Hippocampal formation (tissue), 2 donors: ENCODE measurements at places on chromosomes 6 and 20.

DNA sequence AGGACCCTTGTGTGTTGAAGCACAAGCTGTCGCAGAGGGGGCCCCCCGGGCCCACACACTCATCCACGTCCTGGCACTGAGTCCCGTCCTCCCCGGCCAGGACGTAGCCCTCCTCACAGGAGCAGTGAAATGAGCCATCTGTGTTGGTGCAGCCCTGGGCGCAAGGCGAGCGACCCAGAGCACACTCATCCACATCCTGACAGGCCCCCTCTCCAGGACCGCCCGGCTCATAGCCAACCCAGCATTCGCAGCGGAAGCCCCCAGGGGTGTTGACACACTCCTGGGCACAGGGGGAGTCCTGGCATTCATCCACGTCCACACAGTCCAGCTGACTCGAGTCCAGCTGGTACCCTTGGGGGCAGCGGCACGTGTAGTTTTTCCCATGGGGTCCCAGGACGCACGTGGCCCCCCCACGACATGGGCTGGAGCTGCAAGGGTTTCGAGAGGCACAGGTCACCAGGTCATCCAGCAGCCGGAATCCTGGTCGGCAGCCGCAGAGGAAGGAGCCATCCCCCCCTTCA is 1.2 kb downstream of the CD93 start:
- no peak for DNase-seq

DNA sequence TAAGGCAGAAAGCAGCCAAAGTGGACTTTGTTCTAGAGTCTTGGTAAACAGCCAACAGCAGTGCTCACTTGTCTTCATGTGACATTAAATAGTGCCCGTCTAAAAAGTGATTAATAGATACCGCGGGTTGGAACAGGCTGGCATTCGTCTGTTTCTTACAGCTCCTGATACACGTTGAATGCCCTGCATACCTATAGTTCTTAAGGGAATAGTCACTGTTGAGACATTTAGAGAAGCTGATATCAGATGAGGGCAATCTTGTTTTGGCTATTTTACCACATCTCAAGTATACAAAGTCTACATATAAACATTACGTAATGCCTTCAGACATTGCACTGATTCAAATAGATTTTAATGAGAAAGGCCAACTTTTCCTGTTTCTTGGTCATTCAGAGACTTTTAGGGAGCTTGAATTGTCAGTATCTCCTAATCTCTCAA is 374.9 kb upstream of the FLRT3 start:
- DNase-seq: no peak

GRCh38 chr6:163485388-163485851 is 70.9 kb downstream of the QKI start:
- DNase-seq: no peak

- DNase-seq: no peak
Observed at GRCh38 chr6:74939151-74939708, 266.6 kb downstream of the COL12A1 start.

DNA sequence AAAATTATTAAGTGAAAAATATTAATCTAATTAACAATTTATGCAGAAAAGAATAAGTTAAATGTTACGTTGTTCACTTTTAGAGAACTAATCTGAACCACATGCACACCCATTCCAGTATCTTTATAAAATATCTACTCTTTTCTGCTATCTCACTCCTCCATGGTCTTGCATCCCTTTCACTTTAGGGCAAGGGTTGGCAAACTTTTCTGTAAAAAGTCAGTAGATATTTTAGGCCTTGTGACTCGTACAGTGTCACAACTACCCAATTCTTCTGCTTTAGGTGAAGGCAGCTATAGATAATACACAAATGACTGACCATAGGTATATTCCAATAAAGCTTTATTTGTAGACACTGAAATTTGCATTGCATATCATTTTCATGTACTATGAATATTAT is 39.7 kb upstream of the SUPT3H start:
- no peak for DNase-seq

GRCh38 chr6:2940010-2940850 is 31.1 kb downstream of the SERPINB6 start:
- no peak for DNase-seq

DNA sequence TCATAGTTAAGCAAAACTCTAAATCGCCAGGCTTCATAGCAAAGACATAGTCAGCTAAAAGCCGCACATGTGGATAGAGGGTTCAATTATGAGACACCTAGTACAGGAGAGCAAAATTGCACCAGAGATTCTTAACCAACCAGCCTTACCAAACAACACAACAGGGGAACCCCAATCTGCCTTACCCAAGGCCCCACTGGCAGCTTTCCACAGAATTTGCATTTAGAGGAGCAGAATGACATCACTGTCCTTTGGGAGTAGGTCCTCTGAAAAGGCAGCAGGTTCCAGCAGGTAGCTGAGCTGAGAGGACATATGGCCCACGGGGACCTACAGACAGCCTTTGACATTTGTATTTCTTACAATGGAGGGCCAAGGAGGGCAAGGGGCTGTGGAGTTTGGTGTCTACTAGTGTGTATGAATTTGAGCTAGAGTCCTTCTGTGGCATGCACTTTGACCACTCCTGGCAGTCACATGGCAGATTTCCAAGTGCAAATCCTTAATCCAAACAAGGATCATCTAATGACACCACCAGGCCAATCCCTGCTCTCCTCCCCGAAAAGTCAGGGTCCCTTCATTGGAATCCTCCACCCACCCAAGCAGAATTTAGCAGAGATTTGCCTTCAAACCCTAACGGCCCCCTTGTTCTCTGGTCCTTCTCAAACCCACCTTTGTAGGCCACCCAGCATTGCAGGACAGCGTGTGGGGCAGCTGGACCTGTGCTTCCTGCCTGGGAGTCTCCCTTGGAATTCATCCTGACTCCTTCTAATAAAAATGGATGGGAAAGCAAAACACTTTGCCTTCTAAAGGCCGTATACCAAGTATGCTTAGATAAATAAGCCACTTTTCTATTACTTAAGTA is 171.2 kb upstream of the SUPT3H start:
- DNase-seq: no peak

- DNase-seq: no peak
Observed at GRCh38 chr6:148037496-148037895, 305.1 kb upstream of the SASH1 start.

- DNase-seq: peak; percentile 27
Observed at GRCh38 chr20:47727170-47727880, 58.0 kb downstream of the SULF2 start.

GRCh38 chr6:13919861-13920260 is 4.9 kb upstream of the RNF182 start:
- no peak for DNase-seq

- no peak for DNase-seq
Observed at GRCh38 chr6:135819665-135820064, 31.8 kb upstream of the PDE7B start.

- no peak for DNase-seq
Observed at GRCh38 chr6:139186242-139186641, 51.4 kb downstream of the HECA start.

GRCh38 chr6:40323881-40324634 is 263.1 kb downstream of the LRFN2 start:
- DNase-seq: no peak

GRCh38 chr6:133248241-133249001 is 7.3 kb downstream of the EYA4 start:
- DNase-seq: no peak

DNA sequence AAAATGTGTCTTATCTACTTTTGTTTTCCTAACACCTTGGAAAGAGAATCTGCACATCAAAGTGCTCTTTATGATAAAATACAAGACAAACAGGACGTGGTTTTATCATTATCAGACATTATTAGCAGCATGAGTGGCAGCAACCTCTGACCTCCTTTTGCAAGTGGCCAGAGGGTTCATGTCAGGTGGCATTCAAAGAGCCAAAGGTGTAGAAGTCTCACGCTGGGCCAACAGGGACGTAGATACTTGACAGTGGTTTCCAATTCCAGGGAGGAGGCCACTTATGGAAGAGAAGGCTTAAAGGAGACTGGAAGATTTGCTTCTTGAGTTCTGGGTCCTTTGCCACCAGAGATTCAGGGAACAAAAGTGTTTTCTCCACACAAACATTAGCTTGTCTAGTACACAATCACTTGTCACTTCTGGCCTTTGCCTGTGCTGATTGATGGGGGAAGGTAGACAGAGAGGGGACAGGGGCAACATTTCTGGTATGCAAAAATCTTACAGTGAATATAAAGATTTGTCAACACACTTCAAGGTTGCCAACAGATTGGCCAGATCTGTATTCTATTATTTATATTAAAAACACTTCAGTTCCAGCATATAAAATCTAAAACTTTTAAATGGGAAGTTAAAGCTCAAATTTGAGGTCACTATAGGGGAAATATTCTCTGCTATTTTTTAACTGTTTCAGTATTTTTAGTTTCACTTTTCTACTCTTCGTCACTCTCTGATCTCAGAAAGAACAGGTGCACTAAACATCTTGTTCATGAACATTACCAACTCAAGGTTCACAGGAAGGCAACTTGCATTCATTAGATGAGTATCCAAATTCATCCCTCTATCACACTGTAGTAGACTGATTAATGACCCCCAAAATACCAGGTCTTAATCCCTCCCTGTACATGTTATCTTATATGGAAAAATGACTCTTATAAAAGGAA is 52.1 kb upstream of the FBXO30 start:
- DNase-seq: no peak

DNA sequence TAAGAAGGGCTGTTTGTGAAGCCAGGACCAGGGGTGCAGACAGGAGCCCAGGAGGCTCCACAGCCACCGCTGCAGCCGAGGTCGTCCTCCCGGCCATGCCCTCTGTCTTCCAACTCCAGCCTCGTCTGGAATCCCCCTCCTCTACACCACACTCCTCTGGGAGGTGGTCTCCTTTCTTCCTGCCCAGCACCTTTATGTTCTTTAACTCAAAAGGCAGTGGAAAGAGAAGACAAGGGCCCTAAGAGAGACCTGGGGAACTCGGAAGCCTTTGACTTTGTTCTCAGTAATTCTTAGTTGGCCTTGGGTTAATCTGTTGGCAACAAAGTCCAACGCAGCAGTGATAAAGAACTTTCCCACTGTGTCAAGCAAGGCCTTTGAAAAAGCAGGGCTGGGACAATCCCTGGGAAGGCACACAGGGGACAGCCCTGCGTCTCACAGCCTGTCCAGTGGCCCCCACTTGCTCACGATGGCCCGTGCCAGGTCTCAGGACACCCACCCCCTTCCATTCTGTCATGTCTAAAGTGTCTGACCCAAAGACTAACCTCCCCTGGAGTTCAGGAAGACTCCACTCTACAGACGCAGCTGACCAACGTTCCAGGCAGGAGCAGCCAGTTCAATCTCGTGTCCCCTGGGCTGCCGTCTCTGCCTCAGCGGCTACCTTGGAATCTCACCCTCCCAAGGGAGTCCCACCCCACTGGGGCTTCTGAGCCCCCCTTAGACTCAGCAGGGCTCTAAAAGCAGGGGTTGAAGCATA is 42.8 kb upstream of the FAM50B start:
- DNase-seq: no peak

- DNase-seq: no peak
Observed at GRCh38 chr6:167560673-167561569, 236.0 kb downstream of the TTLL2 start.

- no peak for DNase-seq
Observed at GRCh38 chr6:153367021-153367420, 235.9 kb upstream of the RGS17 start.

DNA sequence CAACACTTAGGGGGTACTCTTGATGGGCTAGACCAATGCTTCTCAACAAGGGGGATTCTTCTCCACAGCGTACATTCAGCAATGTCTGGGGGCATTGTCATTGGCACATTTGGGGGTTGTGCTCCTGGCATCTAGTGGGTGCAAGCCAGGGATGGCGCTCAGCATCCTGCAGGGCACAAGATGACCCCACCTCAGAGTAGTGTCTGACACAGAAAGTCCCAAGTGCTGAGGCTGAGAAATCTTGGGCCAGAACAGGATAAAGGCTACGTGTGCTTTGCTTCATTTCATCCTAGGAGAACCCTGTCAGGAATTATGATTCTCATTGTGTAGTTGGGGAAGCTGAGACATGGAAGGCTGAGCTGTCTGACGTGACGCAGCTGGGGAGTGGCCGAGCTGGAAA is 298.6 kb downstream of the CDH26 start:
- DNase-seq: no peak

DNA sequence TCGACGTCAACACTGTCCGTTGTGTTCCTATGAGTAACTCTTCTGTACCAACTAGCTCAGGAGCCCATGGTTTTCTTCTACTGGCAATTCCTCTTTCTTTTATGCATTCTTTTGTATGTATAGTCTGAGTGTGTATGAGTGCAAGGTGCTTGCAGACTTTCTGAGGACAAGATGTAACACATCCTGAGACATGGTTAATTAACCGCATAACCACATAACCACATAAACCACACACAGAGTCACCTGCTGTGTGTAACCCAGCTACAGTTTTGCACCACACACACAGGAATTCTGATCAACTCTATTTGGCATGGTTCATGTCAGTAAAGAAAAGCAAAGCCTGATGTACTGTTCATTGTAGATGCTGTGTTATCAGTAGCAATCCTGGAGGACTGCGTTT is 98.6 kb downstream of the DACT2 start:
- no peak for DNase-seq

- no peak for DNase-seq
Observed at GRCh38 chr6:15685619-15686018, 22.8 kb upstream of the DTNBP1 start.

DNA sequence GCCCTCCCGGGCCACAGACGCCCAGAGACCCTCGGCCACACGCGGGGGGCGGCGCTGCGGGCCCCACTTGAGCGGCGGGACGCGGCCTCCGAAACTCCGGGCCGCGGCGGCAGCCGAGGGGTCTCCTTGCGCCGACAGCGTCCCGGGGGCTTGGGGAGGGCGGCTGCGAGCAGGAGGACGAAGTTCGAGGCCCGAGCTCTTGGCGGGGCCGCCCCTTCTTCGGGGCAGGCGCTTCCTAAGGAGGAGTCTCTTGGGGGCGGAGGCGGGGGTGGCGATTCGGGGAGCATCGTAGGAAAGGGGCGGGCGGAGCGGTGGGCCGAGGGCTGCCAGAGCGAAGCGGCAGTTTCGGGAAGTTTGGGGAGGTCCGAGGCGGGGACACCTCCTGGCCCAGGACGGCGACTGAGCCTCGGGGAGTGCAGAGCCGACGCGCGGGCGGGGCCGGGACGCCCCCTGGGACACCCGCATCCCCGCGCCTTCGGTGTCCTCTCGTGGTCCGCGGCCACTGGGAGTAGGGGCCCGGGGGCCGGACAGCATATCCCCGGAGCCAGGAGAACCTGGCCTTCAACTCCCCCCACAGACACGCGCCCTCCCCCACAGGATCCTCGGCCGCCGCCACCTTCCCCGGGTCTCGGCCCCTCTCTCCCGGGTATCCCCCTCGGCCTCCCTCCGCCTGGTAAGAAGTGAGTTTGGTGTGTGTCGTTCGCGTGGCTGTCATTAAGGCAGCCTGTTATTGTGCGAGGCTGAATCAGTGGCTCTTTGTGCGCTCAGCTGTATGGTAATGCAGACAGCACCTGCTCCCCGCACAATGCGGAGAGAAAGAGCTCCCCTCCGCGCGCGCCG is 613 bp upstream of the DLL1 start:
- peak; percentile 80 for DNase-seq

- no peak for DNase-seq
Observed at GRCh38 chr6:49401063-49401462, 62.0 kb downstream of the MMUT start.

GRCh38 chr6:16473908-16474771 is 235.8 kb downstream of the GMPR start:
- DNase-seq: no peak

- DNase-seq: no peak
Observed at GRCh38 chr6:15985379-15985959, 143.4 kb upstream of the MYLIP start.

GRCh38 chr20:49694450-49695071 is 19.1 kb downstream of the B4GALT5 start:
- DNase-seq: no peak
